ENCODE measurements at places on chromosomes 7 and 10.

GRCh38 chr7:111486472-111487142 is 75.7 kb downstream of the IMMP2L start:
- peak; percentile 45 for DNase-seq

- no peak for DNase-seq
These were observed 291.7 kb downstream of the TCF7L2 start for GRCh38 chr10:113241599-113242360.

- DNase-seq = no peak
These were observed 87.0 kb downstream of the SKAP2 start for GRCh38 chr7:26777385-26777784.

DNA sequence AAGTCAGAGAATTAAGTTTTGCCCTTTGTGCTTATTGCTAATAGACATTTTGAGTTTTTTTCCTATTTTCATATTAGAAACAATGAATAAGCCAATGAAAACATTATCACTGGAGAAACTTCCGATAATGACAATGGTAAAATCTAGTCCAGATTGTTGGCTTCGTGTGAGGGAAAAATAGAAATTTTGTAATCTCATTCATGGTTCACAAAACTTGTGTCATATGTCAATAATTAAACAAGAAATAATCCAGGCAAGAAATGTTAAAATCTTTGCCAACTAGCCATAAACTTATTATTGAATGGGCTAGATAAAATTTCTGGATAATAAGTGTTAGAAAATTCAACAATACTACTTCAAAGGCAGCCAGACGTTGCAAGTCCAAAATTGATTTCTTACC is 36.6 kb downstream of the RNLS start:
- no peak for DNase-seq

- peak; percentile 42 for DNase-seq
These were observed 109.2 kb downstream of the STRA8 start for GRCh38 chr7:135342887-135343286.

DNA sequence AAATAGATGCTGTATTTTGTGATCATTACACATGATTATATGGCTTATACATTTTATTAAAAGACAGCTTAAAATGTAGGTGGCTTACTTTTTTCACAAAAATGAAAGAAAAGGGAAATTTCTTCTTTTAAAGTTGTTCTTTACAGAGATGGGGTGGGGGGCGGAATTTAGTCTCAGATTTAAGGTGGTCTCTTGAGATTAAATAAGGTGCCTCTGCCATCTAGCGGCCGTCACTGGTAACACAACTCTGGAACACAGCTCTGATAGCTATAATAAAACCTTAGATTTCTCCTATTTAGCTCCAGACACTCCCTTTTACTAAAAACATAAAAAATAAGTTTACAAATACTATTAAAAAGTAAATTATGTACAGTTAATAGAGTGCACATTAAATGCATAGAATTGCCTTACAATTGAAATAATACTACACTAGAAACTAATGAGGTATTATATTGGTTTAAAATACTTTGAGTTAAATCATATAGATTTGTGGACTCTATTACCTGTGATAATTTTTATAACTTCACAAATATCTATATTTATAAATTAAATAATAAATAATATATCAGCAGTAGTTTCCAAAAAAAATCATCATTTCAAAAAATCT is 210.9 kb downstream of the DGKB start:
- peak; percentile 45 for DNase-seq

DNA sequence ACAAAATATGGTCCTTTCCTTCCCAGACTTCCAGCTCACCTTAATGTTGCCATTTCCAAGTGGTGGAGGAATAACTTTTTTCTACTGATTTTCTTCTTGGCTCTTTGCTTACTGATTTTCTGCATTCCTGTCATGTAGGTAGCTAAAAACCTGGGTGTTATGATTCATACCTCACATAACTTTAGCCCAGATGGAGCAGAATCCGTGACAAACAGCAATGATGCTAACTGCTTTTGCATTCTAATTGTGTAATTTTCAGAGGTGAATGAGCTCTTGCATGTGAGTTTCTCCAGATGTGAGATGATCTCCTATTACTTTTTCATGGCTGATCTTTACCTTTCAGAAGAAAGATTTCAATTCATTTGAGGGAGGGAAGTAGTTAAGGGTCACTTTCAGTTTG is 43.4 kb downstream of the WDR11 start:
- no peak for DNase-seq

DNA sequence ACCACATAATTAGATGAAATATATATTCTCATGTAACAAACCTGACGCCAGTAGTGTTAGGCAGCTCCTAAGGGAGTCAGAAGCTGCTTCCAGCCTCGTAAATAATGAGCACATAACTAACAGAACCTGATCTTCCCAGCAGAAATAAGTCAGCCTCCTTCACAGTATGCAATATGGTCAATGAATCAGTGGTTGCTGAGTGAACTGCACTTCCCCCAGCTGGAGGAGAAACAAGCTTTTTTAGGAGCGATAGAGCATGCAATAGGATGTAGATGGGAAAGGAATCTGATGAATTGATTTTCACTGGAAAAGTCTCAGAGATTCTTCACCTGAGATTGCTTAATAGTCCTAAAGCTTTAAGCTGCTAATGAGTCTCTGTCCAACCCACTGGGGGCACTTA is 337.2 kb upstream of the LRGUK start:
- no peak for DNase-seq

DNA sequence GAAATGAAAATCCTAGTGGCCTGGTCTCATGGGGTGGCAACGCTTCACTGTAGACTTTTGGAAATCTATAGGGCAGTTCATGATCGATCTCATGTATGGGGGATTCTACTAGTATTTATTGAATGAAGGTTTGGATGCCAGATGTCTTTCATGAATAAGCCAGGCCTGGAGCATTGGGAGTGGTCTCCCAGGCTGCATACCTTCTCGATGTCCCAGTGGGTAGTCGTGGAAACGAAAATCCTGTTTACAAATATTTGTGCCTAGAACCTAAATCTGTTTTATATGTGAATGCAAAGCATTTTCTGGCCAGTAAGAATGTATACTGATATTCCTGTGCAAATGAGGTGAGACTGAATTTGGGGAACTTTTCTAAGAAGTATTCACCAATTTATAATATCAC is 105.0 kb upstream of the C1QL3 start:
- DNase-seq = no peak

GRCh38 chr7:105723572-105723971 is 142.3 kb upstream of the EFCAB10 start:
- DNase-seq = no peak

DNA sequence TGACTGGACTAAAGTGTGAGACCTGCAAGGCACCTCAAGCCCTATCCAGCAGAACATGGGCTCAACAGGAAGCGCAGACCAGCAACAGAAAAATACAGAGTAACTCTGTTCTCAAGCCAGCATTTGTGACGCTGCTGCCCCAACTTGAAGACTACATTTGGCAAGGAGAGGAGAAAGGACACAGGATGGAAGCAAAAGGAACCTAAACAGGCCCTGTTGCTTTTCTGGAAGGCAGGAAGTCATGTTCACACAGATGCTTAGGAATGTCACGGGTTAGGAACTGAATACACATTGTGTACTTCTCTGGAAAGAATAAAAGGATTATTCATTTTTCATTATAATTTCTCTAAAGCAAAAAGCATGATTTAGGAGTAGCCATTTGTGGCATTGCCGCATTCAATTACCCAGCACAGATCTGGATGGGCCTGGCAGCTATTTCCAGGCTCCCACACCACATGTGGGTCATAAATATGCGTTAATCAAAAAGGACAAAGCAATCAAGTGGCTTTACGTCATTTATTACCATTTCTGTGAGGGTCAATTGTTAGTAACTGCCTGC is 19.8 kb upstream of the TOMM7 start:
- DNase-seq = no peak

- DNase-seq = no peak
These were observed 270.3 kb downstream of the ELFN1 start for GRCh38 chr7:1940402-1940786.

- DNase-seq = no peak
These were observed 24.9 kb downstream of the TRRAP start for GRCh38 chr7:98903246-98903645.

DNA sequence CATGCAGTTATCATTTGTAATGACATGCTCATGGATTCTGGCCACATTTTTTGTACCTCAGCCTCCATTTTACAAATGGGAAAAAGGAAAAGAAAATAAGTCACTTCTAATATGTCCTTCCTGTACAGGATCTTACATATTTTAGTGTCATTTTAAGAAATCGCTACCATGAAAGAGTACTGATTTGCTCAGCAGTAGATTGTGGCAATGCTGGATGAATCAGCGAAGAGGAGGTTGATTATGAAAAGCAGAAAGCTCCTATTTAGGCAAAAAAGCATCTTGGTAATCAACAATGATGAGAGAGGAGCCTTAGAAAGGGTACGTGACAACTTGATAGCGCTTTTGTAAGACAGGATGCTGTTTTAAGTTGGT is 522.9 kb downstream of the PARD3 start:
- no peak for DNase-seq

DNA sequence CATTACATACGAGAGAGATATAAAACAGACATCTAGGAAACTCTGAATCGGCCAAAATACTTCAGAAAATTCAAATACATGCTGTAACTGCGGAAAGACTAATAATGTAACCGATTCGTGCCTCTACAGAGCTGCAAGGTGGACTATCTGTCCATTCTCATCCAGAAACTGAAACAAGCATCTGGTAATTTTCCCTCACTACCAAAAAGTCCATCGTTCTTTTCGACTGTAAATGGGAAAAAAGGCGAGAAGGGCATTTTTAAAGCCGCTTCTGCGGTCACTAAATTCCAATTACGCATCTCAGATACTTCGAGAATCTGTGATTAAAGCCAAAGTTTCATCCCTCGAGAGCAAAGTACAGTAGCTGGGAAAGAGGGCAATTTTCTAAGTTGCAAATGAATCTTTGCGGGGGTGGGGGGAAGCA is 1.3 kb downstream of the OGA start:
- DNase-seq = no peak

GRCh38 chr7:80385508-80385907 is 126.4 kb downstream of the GNAT3 start:
- DNase-seq = no peak

DNA sequence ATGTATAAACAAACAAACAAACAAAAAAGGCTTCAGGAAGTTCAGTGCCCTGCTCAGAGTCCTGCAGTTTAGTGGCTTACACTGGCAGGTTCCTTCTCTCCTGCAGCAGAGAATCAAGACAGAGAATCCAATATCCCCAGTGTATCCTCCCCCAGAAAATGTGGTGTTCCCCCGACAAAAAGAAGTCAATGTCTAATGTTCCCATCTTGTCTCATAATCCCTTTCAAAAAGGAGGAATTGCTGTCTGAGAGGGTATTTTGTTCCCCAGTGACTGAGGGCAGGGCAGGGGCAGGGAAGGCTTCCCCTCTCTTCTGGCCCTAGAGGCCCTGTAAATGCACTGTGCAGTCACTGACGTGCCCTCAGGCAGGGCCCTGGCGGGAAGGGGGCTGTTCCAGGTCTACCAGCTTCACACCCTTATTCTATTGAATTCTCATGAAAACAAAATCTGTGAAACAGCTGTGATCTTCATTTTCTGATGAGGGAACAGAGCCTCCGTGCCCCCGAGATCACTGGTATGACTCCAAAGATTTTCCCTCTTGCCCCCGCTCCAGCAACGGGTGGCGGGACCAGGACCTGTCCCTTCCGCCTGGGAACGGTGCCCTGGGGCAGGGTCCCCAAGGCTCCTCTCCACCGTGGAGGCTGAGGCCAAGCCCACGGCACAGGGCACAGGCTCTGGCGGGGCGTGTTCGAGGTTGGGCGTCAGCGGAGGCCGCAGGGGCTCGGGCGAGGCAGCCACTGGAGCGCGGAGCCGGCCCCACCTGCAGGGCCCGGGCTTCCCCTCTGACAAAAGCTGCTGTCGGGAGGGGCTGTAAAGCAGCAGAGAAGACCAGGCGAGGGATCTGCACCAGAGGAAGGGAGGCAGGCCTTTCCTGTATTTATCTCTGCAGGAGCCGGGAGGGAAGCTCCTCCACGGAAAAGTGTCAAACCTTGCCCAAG is 13.4 kb upstream of the WDFY4 start:
- DNase-seq = no peak

- DNase-seq = no peak
These were observed 172.3 kb downstream of the RAPGEF5 start for GRCh38 chr7:22184549-22185199.

DNA sequence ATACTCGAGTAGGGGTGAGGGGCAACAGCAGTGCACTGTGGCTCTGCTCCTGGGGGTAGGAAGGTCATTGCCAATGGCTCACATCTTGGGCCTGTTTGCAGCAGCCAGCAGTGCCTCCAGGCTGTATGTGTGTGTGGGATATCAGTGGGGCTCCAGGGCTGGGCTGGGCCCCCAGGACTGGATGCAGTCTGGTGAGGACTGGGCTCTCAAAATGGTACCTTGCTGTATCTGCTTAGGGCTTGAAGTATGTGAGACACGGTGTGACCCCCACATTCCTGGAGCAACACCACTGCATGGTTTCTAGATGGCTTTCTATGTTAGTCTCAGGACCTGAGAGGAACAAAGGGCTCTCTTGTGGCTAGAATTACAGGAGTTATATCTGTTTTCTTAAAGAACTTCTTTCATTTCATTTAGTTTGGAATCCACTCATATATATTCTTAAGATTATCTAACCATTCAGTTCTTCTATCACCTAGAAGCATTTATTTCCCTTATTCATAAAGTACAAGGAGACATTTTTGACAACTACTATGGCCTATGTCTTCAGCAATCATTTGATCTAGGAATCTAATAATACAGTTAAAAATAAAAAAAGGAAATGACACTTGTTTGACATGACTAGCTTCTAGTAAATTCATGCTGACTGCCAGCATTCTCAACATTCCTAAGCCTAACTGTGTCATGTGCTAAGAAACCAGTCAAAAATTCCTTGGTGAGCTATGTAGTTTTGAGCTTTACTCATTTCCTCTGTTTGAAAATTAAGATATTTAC is 443.2 kb upstream of the SEMA3A start:
- no peak for DNase-seq

- DNase-seq = no peak
These were observed 483.6 kb downstream of the INHBA start for GRCh38 chr7:41219276-41219675.

DNA sequence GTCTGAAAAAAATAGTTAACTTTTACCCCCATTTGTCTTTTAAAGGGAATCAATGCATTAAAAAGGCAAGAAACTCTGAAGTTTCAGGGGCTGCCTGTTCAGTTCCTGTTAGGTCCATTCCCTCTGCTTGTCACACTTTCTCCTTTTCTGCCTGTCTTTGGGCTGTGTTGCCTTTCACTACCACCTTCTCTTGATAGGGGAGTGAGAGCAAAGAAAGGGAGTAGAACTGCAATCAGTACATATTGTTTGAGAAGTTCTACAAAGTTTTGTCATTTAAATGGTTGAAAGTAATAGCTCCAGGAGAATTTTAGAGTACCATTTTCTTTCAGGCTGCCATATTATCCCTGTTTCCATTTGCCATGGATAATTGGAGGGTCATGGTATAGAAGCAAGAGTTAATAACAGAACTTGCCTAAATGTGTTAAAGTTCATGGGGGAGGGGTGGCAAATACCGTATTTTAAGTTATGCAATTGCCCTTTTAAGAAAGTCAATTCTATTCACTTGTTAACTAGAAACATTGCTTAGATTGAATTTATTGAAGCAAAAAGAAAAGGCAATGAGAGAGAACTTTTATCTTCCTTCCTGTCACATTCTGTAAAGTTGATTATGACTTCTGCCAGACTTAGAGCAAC is 38.6 kb downstream of the MPLKIP start:
- no peak for DNase-seq

GRCh38 chr10:26944261-26944882 is 83.6 kb upstream of the ABI1 start:
- DNase-seq = no peak

Measured in NCI-H1436 (cell line).